Stimulated activated CD4-positive, alpha-beta T cell treated with anti-CD3 and anti-CD28 coated beads, Interleukin-12 subunit alpha, Interleukin-12 subunit beta, amount 100 ng/mL, for 48 hours (primary cell): ENCODE measurements at places on chromosomes 5 and 9.

GRCh38 chr5:167415779-167416746 lies 875.4 kb upstream of the WWC1 start:
- no peak for DNase-seq

- no peak for DNase-seq
Measured at GRCh38 chr5:136793300-136793699, 428.0 kb upstream of the TRPC7 start.

- DNase-seq: no peak
Measured at GRCh38 chr9:93294011-93294410, 110.1 kb downstream of the WNK2 start.

- DNase-seq: no peak
Measured at GRCh38 chr5:137269274-137269673, 229.9 kb downstream of the SPOCK1 start.

DNA sequence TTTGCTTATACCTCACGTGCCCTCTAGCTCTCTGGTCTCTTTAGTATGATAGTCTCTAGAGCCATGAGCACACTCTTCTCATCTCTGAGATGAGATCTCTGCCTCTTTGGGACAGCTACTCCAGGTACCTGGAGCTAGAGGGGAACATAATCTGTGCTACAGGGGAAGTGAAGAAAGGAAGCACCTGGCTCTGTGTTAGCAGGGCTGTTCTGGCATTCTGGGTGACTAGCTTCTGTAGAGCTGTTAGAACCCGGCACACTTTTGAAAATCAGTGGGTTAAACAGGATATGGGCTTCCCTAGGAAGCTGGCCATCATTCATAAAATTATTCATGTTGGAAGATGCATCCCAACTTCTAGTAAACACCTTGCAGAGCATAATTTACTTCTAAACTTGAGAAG lies 224.8 kb downstream of the MCTP1 start:
- DNase-seq: no peak

- DNase-seq: no peak
Measured at GRCh38 chr9:12441506-12441905, 251.7 kb upstream of the TYRP1 start.

- DNase-seq: no peak
Measured at GRCh38 chr5:39775086-39775796, 350.5 kb upstream of the DAB2 start.

GRCh38 chr5:5198135-5198534 lies 58.0 kb downstream of the ADAMTS16 start:
- DNase-seq: no peak

GRCh38 chr9:21969951-21970799 lies 24.0 kb downstream of the CDKN2A start:
- DNase-seq: no peak

DNA sequence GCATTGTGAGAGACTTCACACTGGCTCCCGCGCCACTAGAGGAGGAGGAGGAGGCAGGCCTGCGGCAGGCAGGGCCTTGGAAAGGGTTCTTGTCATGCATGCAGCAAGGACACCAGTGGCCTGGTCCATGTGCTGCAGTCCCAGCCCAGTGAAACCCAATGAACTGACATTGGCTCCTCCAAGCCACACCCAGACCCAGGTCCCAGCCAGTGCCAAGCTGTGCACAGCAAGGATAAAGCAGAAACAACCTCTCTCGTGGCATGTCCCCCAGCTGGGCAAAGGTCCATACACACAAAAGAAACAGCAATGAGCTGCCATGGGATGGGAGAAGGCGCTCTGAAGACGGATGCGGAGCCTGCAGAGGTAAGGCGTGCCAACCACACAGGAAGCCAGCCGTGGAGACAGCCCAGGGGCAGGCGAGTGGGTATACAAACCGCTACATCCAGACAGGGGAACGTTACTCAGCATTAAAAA lies 89.2 kb downstream of the SEMA4D start:
- DNase-seq: no peak

DNA sequence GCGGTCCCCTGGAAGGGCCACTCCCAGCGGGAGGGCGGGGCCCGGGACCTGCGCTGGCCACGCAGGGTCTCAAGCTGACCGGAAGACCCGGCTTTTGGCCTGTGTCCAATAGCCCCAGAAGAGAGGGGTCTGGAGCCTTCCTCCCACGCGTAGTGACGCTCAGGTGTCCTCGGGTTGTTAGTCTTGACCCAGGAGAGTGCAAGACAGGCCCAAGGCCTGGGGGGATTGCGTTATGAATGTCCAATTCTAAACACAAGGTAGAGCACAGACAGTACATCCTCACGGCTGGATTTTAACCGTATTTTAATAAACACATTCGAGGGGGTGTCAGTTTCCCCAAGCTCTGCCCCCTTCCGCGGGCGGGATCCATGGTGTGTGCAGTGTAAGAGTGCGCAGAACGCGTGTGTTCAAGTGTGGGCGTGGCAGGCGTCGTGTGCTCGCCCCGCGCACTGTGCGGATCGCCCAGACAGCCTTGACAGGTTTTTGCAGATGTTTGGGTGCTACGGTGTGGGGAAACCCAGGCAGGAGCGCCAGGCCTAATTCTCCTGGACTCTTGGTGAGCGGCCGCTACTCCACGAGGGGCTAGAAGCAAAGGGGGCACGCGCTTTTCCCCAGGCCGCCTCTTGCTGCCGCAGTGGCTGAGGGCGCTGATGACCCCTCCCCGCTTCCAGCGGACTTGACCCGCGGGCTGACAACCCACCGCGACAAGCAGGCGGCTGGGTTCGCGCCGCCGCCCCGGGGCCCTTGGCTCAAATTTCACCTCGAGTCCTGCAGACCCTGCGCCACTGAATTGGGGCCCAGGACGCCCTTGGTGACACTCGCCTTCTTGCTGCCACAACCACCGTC lies 6.1 kb upstream of the DMRT3 start:
- DNase-seq: no peak

DNA sequence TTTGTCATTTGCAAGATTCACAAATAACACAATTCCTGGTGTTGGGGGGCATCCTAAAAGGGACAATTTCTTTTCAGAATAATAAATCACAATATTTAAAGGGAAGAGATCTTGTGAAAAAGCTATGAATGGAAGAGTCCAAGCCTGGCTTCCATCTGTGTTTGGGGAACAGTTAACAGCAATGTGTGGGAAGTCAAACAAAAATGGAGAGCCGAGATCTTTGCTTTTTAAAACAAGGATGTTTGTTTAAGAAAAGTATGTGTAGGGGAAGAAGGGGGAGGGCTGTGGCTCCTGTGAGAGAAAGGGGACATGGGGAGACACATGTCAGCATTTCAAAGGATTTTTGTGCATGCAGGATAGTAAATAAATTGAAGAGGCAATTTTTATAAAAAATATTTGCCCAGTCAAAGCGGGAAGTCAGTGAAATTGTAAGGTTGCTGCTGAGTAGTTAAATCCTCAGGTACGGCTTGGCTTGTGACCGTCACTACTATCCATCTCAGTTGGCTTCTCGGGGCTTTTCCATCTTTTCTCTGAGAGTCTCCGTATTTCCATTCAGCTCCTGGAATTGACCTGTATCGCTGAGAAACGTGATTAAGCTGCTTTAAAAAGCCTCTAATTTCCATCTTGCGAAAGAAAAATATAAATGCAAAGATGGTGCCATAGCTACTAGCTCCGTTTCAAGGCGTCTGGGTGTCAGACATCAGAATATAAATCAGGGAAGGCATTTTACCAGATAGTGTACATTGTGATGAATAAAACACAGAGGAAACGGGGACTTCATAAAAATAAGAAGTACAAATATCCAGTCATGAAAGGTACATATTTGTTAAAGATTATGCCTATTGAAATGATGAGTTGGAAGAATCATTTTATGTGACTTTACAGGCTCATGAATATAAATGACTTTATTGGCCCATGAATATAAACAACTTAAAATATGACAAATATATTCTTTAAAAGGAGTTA lies 52.9 kb upstream of the VCAN start:
- no peak for DNase-seq
